Activated CD8-positive, alpha-beta T cell treated with anti-CD3 and anti-CD28 coated beads for 36 hours (primary cell): ENCODE measurements at places on chromosomes 3 and 15. TPM values are rescaled to one million over a fixed set of nuclear protein-coding genes. Genes with fewer than 3 reads are reported as not detected.

ERC2 gene
- total RNA-seq, result 0.52 TPM

KCNAB1 gene
- not detected for total RNA-seq

ARHGAP31 gene
- total RNA-seq, result 8.0 TPM

MST1R gene
- 0.79 TPM for total RNA-seq

CYP1A2 gene
- total RNA-seq, result not detected

IGSF10 gene
- total RNA-seq, result not detected

TAMM41 gene
- total RNA-seq, result 30.7 TPM

SAMMSON gene
- not detected for total RNA-seq

AP3B2 gene
- total RNA-seq, result 0.16 TPM

IL12A gene
- total RNA-seq, result not detected

NR1I2 gene
- 0.70 TPM for total RNA-seq

DISP2 gene
- 0.09 TPM for total RNA-seq

GRCh38 chr3:169146179-169146665, 517.3 kb downstream of the MECOM start:
- peak; percentile 15 for DNase-seq

- no peak for DNase-seq
Measured at GRCh38 chr3:29593802-29594201, 312.9 kb downstream of the RBMS3 start.

GRCh38 chr3:123540285-123540684, 44.6 kb downstream of the HACD2 start:
- no peak for DNase-seq

- no peak for DNase-seq
Measured at GRCh38 chr3:27985369-27986035, 255.9 kb upstream of the CMC1 start.

DNA sequence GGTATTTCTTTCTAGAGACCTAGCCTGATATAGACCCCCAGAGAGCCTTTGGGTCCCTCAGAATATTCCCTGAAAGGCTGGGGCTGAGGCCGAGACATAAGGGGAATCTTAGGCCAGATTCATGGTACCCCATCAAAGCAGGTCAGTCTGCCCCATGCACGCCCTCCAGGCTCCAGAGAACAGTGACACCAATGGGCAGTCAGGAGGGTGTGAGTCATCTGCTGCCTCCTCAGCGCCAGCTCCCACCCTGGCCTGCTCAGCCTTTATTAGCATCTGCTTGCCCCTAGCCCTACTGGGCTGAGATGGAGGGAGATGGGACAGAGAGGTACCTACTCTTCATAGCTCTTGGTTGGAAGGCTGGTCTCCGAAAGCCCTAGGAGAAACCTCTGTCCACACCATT, 14.3 kb upstream of the CAMKV start:
- DNase-seq, result no peak

- no peak for DNase-seq
Measured at GRCh38 chr15:98968576-98968975, 39.0 kb downstream of the PGPEP1L start.

- no peak for DNase-seq
Measured at GRCh38 chr3:191889756-191890155, 428.8 kb downstream of the PYDC2 start.

- DNase-seq, result no peak
Measured at GRCh38 chr15:96247621-96248305, 82.7 kb upstream of the NR2F2 start.

DNA sequence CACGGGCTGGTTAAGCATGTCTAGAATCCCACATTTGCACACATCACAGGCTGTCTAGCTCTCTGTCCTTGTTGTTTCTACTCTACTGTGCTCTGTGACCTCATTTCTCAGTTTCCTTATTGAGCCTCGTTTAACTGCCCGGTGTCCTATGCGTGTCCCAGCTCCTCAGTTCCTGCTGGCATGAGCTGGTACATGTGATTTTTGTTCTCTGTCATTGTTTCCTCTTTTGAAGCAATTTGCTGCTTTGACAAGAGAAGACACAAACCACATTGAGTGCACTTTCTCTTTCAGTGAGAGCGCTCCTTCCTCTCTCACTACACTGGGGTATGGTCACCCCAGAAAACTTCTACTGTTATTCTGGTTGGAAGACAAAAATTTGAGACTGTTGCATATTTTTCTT, 563.5 kb downstream of the PDCD6IP start:
- peak; percentile 5 for DNase-seq

DNA sequence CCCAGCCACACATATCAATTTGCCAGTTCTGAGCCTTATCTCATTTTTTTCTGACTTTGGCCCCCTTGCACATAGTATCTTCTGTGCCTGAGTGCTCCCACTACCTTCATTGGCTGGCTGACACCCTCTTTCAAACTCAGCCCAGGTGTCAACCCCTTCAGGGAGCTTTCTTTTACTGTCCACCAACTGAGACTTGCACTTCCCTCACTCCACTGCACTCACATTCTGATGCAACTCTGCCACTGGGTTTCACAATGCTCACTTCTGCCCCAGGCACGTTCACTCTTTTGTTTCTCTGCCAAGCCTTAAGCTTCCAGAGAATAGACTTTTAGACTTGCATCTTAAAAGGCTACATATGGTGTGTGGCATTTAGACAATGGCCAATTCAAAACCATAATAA, 101.5 kb upstream of the CBLB start:
- no peak for DNase-seq

DNA sequence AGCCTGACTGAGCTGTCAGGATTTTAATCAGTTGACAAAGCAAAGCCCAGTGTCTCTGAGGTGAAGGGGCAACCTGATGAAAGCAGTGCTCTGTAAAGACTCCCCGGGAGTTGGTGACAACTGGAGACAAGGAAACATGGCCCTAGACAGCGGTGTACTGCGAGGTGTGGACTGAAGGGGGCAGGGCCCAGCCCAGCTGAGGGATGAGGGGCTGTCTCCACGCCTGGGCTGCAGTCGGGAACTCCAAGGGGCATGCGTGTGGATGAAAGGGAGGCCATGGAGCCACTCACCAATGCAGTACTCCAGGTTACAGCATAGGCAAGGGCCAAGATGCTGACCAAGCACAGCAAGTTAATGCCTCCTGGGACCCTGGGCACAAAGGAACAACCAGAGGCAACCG, 45.1 kb downstream of the SCAP start:
- no peak for DNase-seq

DNA sequence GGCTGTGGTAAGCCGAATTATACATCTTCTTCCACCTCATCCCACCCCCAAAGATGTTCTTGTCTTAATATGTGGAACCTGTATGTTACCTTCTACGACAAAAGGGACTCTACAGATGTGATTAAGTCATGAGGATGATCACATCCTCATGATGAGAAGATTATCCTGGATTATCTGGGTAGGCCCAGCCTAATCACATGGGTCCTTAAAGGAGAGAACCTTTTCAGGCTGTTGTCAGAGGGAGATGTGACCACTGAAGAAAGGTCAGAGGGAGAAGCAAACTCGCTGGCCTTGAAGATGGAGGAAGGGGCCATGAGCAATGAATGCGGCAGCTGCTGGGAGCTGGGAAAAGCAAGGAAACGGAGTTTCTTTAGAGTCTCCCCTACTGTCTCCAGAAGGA, 12.9 kb upstream of the SCG3 start:
- no peak for DNase-seq

DNA sequence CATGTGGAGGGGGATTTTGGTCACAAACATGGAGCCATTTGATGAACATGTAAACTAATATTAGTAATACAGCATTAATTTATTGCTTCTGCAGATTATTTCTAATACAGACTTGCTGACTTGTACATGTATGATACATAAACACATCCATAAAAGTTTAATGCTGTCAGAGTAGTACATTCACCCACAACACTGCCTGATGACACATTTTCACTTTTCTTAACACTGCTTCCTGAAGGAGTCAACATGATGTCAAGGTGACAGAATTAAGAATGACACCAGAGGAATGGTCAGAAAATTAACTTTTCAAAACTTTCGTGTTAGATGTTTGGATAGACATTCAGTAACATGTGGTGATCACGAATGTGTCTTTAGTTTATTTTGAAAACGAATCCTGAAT, 199.4 kb downstream of the SATB1 start:
- no peak for DNase-seq

DNA sequence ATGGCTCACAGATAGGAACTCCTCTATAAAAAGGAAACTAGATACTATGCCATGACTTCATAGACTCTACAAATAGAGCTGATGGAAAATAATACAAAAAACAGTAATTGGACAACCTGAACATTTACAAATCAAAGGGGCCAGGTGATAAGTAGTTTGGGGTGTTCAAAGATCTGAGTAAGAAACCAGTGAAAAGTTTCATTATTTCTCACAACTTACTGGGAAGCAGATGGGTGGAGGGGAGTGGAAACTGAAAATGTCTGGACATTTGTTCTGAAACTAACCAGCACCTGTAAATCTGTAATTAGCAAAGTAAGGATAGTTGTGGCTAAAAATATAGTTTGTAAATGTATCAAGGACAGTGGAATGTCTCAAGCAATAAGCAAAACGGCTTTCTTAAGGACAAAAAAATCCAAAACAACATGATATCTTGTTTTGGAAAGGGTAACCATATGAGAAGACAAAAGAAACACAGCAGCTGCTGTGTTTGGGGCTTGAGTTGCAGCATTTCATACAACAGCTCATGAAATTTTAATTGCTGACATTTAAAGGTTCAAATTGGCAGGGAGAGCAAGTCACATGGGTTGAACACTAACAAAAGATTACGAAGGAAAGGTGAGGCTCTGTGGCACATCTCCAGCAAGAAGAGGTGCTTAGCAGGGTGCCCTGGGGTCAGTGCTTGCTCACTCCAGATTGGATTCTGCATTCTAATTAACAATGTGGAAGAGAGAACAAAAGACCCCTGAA, 26.8 kb upstream of the THBS1 start:
- DNase-seq, result no peak

DNA sequence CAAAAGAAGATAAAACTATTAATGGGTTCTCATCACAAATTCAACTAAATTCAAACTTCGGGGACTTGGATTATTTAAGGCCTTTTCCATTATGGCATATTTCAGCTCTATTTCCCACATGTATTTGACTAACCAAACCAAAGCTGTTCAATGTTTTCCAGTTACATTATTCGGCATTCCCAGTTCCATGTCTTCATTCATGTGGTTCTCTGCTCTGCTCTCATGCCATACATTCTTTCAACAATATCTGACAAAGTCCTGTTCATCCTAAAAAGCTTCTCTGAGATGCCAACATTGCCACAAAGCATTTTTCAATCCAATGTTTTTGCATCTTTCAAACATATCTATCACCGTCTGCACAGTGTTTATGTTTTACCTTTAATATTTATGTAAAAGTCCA, 141.4 kb downstream of the GREM1 start:
- DNase-seq, result no peak

DNA sequence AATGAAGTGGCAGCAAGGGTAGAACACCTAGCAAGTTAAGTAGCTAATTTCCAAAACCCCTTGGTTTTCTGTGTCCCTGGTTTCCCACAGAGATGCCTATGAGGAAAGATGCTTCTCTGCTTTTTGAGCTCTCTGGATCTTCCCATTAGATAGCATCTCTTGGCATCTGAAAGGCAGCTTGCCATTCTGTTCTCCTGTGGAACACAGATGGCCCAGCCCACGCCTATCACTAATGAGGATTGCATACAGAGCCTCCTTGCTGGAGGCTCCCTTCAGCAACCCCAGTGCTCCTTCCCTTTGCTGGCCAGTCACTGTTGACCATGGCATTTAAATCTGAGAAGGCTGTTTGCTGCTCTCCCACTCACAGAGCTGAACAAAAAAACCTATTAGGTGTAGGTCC, 34.4 kb upstream of the ETV5 start:
- DNase-seq, result no peak

DNA sequence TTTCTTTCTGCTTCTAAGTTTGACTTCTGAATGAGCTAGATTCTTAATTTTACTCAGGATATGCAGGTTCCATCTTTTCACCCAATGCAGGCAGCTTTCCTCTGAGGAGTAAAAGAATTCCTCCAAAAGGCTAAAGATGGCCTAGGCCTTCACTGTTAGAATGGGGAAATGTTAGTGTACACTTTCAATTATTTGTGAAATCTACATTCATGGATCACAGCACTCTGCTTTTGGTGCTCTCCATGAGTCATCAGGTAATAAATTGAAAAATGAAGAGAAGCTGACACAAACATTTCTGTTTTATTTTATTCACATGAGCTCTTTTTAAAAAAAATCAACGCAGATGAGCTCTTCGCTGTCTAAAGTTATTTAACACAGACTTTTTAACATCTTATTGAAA, 502.5 kb upstream of the GOLIM4 start:
- DNase-seq, result no peak

DNA sequence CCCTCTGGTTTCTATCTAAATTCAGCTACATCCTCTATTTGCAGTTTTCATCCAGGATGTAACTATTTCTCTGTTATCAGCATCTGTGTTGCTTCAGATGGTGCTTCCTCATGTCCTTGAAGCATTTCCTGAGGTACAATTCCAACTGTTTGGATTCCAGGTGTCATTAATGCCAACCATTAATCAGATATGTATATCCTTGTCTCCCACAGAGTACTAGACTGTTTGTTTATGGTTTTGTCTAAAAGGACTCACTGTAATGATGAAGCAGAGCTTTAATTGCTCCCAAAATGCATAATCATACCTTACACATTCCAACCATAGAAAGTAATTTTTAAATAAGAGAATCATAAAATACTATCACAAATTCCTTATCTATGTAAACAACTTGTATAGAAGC, 288.5 kb upstream of the MME start:
- no peak for DNase-seq

DNA sequence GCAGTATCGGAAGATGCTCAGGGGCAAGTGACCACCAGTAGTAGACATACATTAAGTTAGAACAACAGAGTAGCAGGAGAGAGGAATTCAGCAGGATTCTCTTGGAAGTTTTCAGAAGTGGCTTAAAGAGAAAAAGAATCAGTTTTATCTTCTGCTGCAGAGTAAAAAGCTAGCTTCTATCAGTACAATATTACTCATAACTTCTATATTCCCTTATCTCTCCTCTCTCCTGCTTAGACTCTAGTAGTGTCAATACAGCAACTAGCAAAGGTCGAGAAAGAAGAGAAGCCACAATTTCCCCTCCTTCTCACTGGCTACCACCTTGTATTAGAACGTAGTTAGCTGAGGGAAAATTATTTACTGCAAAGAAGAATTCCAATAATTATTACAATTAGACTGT, 539.7 kb downstream of the DIPK2A start:
- DNase-seq, result no peak

- DNase-seq, result no peak
Measured at GRCh38 chr3:100274361-100274760, 13.6 kb downstream of the TBC1D23 start.

DNA sequence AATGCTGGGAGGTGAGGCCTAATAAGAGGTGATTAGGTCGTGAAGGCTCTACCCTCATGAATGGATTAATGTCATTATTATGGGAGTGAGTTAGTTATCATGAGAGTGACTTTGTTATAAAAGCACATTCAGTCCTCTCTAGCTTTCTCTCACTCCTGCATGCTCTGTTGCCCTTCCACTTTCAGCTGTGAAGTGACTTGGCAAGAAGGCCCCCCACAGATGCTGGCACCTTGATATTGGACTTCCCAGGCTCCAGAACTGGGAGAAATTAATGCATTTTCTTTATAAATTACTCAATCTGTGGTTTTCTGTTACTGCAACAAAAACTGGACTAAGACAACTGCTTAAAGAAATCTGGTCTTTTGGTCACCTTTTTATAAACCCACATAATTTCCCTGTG, 144.3 kb downstream of the FBN1 start:
- DNase-seq, result no peak
